Urothelium cell line (cell line): ENCODE measurements at places on chromosomes 1 and 21.
A peak's percentile ranks its signal among the peaks of the same experiment; 100 is the strongest.

GRCh38 chr1:159881622-159882526 is 18.1 kb downstream of the CFAP45 start:
- peak; percentile 91 for DNase-seq

- DNase-seq = peak; percentile 48
Observed at GRCh38 chr21:38913120-38913892, 107.6 kb downstream of the ETS2 start.

GRCh38 chr1:218705911-218706893 is 361.1 kb downstream of the TGFB2 start:
- peak; percentile 87 for DNase-seq

DNA sequence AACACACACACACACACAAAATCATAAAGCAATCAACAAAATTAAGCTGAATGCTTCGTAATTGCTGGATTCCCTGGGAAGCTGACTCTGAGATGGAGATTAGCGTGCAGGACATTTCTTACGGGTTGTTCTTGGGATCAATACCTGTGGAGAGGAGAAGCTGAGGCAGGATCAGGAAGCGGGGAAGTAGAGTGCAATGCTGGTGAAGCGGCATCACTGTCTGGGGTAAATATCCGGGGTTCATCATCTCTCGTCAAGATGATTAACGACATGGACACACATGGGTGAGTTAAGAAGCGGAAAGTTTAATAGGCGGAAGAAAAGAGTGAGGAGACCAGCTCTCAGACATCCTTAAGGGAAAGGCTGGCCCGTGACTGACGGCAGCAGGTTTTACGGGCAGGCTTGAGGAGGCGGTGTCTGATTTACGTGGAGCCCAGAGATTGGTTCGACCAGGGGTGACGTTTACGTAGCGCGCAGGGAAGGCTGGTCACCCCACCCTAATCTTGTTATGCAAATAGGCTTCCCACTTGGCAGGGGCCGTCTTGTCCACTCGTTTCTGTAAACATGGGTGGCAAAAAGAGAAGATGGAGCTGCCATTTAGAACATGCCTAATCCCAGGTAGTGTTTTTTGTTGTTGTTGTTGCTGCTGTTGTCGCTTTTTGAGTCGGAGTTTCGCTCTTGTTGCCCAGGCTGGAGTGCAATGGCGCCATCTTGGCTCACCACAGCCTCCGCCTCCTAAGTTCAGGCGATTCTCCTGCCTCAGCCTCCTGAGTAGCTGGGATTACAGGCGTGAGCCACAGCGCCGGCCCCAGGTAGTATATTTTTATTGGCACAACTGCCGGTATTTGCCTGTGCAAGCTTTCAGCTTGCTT is 135.6 kb upstream of the KCNJ15 start:
- no peak for DNase-seq

DNA sequence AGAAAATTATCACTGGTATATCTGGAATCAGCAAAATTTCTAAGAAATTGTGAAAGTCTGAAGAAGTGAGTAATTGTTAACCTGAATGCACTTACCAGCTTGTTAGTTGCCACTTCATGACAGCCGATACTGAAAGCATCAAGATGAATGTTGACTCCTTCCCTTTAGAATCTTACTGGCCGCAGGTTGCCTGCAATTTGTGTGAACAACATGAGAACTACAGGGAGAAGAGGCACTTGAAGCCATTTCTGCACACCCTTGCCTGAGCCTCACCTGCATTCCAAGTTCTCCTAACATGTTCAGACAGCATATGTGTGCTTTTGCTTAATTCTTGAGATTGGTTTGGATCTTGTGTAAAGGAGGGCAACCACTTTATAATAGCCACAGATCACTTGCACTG is 59.2 kb upstream of the SSX2IP start:
- no peak for DNase-seq

GRCh38 chr21:44874240-44874496 is 678 bp upstream of the PTTG1IP start:
- DNase-seq = no peak

DNA sequence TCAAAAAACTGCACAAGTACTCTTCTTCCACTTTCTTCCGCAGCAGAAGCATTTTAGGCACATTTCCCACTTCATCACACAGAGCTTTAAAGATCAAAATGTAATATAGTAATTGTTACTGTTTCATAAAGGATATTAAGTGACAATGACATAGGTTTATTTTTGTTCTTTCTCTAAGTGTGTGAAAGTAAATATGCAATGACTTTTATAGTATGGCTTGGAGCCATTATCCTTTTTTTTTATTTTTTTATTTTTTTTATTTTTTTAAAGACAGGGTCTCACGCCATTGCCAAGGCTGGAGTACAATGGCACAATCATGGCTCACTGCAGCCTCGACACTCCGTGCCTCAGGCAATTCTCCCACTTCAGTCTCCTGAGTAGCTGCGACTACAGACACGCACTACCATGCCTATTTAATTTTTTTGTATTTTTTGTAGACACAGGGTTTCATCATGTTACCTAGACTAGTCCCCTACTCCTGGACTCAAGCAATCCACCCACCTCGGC is 7.0 kb downstream of the TRIM33 start:
- DNase-seq = no peak

DNA sequence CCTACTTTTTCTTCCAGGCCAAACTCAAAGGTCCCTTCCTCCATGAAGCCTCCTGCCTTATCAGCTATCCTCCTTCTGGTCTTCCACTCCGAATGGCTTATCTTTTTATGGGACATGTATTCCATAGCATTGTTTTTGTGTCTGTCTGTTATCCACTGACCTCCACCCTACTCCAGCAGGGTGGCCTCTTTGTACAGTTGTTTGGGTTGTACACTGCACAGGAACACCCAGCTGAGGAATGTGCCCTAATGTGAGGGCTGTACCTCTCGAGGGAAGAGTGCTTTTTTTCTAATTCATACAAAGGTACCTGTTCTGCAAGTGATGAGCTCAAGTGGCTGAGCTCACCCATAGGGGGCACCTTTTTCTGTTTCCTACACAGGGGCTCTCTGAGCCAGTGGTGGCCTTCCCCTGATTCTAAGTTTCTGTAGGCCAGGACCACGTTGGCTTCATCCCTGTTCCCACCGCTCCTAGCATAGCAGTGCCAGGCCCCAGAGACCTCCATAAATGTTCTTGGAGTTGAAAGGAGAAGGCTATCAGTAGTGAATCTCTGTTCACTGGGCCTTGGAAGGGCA is 108.2 kb downstream of the FOXD2 start:
- DNase-seq = no peak

GRCh38 chr1:168180148-168180524 is 1.4 kb downstream of the TIPRL start:
- DNase-seq = no peak

- no peak for DNase-seq
Observed at GRCh38 chr1:20497506-20497905, 10.4 kb downstream of the MUL1 start.

- no peak for DNase-seq
Observed at GRCh38 chr1:206716870-206717673, 32.4 kb downstream of the MAPKAPK2 start.

DNA sequence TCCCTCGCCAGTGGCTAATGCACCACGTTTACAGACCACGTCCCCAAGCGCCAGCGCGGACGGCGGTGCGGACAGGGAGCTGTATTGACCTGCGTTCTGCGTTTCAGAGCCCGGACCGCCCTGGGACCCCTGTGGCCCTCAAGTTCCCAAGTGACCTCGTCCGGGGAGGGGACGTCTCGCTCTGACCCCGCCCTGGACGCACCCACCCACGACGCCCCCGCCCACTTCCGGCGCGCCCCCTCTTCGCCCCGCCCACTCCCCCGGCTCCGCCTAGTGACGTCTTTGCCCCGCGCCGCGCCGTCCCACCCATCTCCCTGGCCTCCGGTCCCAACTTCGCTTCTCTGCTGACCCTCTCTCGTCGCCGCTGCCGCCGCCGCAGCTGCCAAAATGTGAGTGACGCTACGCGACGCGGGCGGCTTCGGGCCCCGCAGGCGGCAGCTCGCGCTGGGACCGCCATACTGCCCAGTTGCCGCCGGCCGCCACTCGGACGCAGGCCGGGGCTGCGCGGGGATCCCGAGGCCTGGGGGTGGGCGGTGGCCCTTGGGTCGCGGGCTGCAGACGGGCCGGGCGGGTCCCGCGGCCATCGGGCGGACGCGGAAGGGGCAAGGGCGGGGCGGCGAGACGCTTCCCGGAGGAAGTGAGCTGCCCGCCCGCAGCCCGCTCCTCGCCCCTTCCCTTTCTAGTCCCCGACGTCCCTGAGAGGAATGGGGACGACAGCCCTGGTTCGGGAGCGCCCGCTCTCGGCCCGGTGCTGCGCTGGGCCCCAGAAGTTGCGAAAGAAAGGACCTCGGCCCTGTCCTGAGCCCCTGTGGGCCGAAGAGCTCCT is at the start of gene VAMP3:
VAMP3 (plus strand) TSS at position 300 of the 826 bp plus-strand sequence; CDS start at position 388, 88 bp downstream.
- DNase-seq = peak; percentile 84

DNA sequence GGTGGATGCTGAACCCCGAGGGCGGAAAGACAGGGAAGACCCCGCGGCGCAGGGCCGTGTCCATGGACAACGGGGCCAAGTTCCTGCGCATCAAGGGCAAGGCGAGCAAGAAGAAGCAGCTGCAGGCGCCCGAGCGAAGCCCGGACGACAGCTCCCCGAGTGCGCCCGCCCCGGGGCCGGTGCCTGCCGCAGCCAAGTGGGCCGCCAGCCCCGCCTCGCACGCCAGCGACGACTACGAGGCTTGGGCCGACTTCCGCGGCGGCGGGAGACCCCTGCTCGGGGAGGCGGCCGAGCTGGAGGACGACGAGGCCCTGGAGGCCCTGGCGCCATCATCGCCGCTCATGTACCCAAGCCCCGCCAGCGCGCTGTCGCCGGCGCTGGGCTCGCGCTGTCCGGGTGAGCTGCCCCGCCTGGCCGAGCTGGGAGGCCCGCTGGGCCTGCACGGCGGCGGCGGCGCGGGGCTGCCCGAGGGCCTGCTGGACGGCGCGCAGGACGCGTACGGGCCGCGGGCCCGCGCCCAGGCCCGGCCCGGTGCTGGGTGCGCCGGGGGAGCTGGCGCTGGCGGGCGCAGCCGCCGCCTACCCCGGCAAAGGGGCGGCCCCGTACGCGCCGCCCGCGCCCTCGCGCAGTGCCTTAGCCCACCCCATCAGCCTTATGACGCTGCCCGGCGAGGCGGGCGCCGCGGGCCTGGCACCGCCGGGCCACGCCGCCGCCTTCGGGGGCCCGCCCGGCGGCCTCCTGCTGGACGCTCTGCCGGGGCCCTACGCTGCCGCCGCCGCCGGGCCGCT is 20.7 kb downstream of the FOXO6 start:
- DNase-seq = no peak

- no peak for DNase-seq
Observed at GRCh38 chr1:117815926-117816325, 113.5 kb downstream of the GDAP2 start.

- DNase-seq = no peak
Observed at GRCh38 chr1:41286486-41286885, 44.4 kb upstream of the SCMH1 start.

DNA sequence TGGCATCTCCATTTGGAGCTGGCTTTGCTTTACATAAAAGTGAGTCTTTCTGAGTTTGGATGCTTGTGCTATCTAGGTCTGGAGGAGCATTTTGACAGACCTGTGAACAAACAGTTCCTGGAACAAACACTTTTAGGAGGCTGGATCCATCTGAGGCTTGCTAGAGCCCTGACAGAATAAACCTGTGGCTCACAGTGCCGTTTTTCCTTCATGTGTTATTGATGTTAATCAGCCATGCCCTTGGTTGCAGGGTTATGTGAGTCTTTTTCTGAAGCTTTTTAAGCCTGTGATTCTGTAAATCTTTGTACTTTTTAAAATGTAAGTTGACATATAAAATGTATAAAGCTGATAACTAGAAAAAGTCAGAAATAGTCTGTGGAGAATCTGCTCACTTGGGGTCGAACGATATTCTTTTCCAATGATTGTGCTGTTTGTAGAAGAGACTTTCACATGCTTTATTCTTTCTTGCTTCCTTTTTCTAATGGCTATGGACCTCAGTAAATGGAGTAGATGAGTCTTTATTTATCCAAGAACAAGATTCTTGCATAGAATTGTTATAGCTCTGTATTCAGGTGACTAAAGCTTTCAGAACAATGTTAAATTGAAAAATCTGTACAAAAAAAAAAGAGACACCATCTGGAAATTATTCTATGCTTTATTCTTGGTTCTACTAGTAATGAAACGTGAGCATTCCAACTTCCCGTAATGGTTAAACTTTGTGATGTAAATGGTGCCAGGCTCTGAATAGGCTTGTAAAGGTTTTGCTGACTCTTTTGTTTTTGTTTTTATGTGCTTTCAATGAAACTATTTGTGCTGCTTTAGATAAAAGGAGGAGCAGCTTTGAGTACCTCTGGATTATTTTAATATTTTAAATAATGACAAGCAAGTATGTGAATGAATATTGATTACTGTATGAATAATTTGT is 53.7 kb downstream of the CACHD1 start:
- no peak for DNase-seq

DNA sequence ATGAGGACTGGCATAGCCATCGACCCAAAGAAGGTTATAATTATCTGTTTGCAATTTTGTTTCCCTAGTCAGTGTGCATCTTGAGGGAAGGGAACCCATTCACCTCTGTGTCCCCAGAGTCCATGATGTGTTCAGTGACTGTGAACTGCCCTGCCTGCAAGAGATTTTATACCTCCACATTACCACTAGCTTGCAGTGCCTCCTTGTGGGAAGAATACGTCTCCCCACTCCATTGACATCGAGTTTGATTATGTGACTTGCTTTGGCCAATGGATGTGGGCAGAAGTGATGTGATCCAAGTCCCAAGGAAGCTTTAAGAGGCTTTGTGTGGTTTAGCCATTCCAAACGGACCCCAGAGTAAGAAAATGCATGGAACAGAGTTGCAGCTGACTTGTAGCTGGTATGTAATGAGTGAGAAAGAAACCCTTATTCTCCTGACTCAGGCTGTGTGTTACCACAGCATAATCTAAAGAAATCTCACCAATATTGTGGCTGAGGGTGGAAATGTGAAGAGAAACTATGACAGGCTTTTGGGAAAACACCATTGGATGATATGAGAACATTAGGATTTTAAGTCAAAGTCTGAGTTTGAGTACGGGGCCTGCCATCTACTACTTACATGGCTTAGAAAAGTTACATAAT is 47.8 kb upstream of the NRDC start:
- no peak for DNase-seq

DNA sequence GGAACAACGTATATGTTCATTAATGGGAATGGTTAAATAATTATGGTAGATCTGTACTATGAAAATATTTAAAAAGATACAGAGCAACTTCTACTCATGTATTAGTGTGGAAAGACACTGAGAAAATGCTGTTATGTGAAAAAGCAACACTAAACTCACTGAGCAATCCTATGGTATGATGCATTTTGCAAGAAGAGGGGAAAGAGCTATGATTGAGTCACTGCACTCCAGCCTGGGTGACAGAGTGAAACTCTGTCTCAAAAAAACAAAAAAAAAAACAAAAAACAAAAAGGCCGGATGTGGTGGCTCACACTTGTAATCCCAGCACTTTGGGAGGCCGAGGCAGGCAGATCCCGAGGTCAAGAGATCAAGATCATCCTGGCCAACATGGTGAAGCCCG is 44.4 kb downstream of the ATP5PO start:
- DNase-seq = no peak

GRCh38 chr1:168281603-168282325 is 1.1 kb downstream of the TBX19 start:
- DNase-seq = no peak
